ENCODE measurements at places on chromosomes 7 and 10. TPM values are rescaled to one million over a fixed set of nuclear protein-coding genes. Genes with fewer than 3 reads are reported as not detected.

ZKSCAN1 gene
- 24.3 TPM for polyA plus RNA-seq

- H3K4me3 ChIP-seq, result no peak overlapping the region
- H3K27me3 ChIP-seq, result no peaks in the 10 kb centered on the region
- no peaks in the 10 kb centered on the region for H3K36me3 ChIP-seq
- H3K27ac ChIP-seq, result no peak overlapping the region
- no peak for DNase-seq
Observed at GRCh38 chr7:81236560-81236959, 317.7 kb upstream of the SEMA3C start.

- no peak overlapping the region for H3K4me3 ChIP-seq
- no peak for DNase-seq
- H3K27ac ChIP-seq, result no peak overlapping the region
- H3K36me3 ChIP-seq, result no peaks in the 10 kb centered on the region
- no peaks in the 10 kb centered on the region for H3K27me3 ChIP-seq
Observed at GRCh38 chr10:124898471-124898870, 43.5 kb upstream of the ZRANB1 start.

PPP1R9A gene
- not detected for polyA plus RNA-seq

GRCh38 chr10:106947643-106948042 is 216.9 kb downstream of the SORCS1 start:
- no peak overlapping the region for H3K4me3 ChIP-seq
- peaks cover 3% of the 10 kb centered on the region for H3K4me1 ChIP-seq
- H3K27ac ChIP-seq, result no peak overlapping the region
- H3K36me3 ChIP-seq, result no peaks in the 10 kb centered on the region
- no peaks in the 10 kb centered on the region for H3K27me3 ChIP-seq

GRCh38 chr7:32594965-32595490 is 99.7 kb downstream of the AVL9 start:
- no peaks in the 10 kb centered on the region for H3K4me1 ChIP-seq
- no peak overlapping the region for H3K4me3 ChIP-seq
- DNase-seq, result no peak
- no peaks in the 10 kb centered on the region for H3K36me3 ChIP-seq

- H3K27ac ChIP-seq, result no peak overlapping the region
- H3K27me3 ChIP-seq, result no peaks in the 10 kb centered on the region
- H3K4me3 ChIP-seq, result no peak overlapping the region
- no peaks in the 10 kb centered on the region for H3K36me3 ChIP-seq
- DNase-seq, result no peak
Observed at GRCh38 chr10:97153270-97153850, 32.4 kb downstream of the SLIT1 start.

- no peaks in the 10 kb centered on the region for H3K36me3 ChIP-seq
- H3K27me3 ChIP-seq, result no peaks in the 10 kb centered on the region
- H3K4me1 ChIP-seq, result no peaks in the 10 kb centered on the region
- no peak overlapping the region for H3K27ac ChIP-seq
Observed at GRCh38 chr10:84783386-84783785, 455.0 kb downstream of the CCSER2 start.

DNA sequence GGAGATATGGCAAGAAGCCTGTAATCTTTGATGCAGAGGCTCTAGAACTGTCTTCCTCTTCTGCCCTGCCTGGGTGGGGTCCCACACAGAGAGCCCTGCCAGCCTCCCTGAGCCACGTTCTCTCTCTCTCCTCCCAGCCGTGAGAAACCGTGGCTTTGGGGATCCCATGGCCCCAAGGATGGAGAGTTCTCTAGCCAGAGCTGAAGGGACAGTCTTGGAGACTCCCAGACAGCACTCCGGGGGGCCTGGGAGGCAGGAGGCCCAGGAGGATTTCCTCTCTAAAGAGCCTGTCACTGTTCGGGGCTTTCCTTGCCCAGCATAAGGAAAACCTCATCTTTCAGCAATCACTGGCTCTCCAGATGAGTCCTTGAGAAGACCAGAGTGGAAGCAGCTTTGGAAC is 227.1 kb downstream of the ARHGAP12 start:
- H3K4me3 ChIP-seq, result no peak overlapping the region
- DNase-seq, result peak; percentile 29
- peaks cover 79% of the 10 kb centered on the region for H3K4me1 ChIP-seq
- peak overlapping the region; percentile 88 for H3K27ac ChIP-seq
- H3K36me3 ChIP-seq, result no peaks in the 10 kb centered on the region

DNA sequence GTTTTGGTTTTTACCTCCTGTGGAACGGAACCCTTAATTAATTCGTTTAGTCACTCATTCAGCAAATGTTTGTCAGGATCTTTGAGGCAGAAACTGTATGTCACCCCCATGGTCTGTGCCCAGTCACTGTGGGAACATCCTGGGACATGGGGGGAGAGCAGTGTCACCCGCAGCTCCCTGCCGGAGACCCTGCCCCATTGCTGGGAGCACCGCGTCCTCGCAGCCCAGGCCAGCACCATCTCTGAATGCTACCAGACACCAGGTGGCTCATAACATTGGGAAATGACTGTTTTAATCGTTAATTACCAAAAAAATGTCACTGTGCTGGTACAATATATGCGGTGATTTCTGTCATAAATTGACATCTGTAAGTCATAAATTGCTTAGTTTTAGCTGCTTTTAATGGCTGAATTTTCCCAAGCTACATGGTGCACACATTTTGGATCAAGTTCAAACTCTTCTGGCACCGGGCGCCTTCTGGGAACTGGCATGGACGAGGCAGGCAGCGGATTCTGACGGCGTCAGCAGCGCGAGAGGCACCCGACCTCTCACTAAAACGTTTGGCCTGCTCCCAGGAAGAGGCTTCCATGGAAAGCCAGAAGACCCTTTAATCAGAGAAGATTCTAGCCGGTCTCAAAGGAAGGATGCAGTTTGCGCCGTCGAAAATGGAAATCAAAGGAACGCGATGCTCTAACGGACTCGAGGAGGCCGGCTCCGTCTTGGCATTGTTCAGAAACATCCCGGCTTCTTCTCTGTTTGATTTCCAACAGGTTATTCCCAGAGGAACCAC is 184.2 kb downstream of the ADARB2 start:
- no peak overlapping the region for H3K27ac ChIP-seq
- DNase-seq, result no peak
- no peaks in the 10 kb centered on the region for H3K36me3 ChIP-seq
- no peaks in the 10 kb centered on the region for H3K4me1 ChIP-seq
- no peak overlapping the region for H3K4me3 ChIP-seq
- H3K27me3 ChIP-seq, result no peaks in the 10 kb centered on the region

GRCh38 chr7:108086546-108086945 is 43.6 kb downstream of the LAMB4 start:
- H3K4me1 ChIP-seq, result no peaks in the 10 kb centered on the region
- no peak overlapping the region for H3K4me3 ChIP-seq
- DNase-seq, result no peak
- no peaks in the 10 kb centered on the region for H3K36me3 ChIP-seq
- H3K27ac ChIP-seq, result no peak overlapping the region
- H3K27me3 ChIP-seq, result no peaks in the 10 kb centered on the region

PKD2L1 gene
- 1.5 TPM for polyA plus RNA-seq

DNA sequence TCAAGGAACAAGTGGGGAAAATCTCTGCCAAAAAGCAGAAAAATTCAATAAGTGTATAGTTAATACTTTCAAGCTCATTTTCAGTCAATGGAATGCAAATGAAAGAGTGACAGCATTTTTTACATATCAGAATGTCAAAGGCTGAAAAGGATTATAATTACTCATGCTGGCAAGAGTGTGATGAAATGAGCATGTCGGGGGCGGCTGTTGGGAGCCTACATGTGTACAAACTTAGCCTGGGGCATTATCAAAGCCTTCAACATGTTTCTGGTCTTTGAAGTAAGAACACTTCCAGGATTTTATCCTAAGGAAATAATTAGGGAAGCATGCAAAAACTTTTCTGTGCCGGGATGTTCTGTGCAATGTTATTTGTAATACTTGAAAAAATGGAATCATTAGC is 221.7 kb upstream of the LYZL1 start:
- H3K4me3 ChIP-seq, result no peak overlapping the region
- no peaks in the 10 kb centered on the region for H3K27me3 ChIP-seq
- H3K27ac ChIP-seq, result no peak overlapping the region
- H3K4me1 ChIP-seq, result no peaks in the 10 kb centered on the region
- DNase-seq, result no peak

- DNase-seq, result no peak
- H3K4me1 ChIP-seq, result no peaks in the 10 kb centered on the region
- no peak overlapping the region for H3K27ac ChIP-seq
- no peaks in the 10 kb centered on the region for H3K36me3 ChIP-seq
- H3K27me3 ChIP-seq, result no peaks in the 10 kb centered on the region
- H3K4me3 ChIP-seq, result no peak overlapping the region
Observed at GRCh38 chr7:117685795-117686194, 187.4 kb downstream of the CTTNBP2 start.

GRCh38 chr10:34231441-34232180 is 583.5 kb downstream of the PARD3 start:
- DNase-seq, result no peak
- no peak overlapping the region for H3K27ac ChIP-seq
- no peaks in the 10 kb centered on the region for H3K27me3 ChIP-seq
- H3K36me3 ChIP-seq, result no peaks in the 10 kb centered on the region
- no peaks in the 10 kb centered on the region for H3K4me1 ChIP-seq

DNA sequence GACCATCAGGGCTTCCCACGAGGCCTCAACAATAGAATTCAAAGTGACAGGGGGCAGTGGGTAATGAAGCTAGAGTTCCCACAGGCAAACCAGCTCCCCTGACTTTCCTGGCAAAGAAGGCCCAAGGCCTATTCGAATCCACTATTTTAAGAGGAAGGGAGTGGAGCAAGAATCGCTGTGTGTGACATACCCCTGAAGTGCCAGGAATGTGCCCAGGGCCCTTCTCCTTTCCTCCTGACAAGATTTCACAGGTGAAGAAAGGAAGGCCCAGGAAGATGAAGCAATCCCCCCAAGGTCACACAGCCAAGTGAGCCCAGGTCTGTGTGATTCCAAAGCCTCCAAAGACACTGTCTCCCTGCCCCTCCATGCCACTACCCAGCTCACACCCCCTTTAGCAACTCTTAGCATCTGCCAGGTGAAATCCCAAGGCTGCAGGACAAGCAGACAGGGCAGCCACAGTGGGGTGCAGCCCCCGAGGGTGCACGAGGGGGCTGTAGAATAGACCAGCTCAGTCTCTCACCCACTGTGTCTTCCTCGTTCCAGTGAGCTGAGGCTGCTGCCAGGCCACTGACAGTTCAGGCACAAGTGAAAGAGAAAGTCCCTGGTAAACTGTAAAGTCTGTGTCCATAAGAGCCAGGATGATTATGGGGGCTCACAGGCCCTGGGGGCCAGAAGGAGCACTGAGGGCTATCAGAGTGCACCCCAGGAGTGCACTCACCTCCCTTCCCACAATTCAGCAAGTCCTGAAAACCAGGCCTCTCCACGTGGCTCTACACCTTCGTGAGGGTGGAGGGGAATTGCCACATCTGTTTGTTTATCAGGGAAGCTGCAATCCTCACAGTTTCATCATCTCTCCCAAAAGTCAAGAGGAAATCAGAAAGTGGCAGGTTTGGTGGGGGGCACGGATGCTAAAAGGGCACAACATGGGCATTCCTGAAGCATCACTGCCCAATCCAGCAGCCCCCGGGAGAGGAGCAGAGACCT is 70.8 kb upstream of the ZMIZ1 start:
- no peak overlapping the region for H3K4me3 ChIP-seq
- H3K27me3 ChIP-seq, result no peaks in the 10 kb centered on the region
- DNase-seq, result peak; percentile 11
- H3K4me1 ChIP-seq, result peaks cover 8% of the 10 kb centered on the region

DNA sequence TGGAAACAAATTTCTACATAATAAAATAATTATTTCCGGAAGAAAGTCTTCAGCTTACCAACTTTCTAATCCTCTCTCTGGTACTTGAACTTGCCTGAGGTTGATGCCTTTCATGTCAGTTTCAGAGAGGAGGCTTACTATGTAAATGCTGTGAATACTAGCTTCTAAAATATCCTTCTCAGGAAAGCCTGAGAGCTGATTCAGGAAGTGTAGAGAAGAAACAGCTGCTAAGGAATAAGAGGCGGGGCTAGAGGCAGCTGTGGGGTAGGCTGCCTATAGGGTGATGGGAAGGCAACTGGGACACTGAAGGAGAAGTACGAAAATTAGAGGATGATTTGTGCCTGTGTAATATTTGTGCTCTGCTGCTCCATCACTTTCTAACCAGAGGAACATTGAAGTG is 69.3 kb downstream of the AVL9 start:
- no peaks in the 10 kb centered on the region for H3K4me1 ChIP-seq
- no peaks in the 10 kb centered on the region for H3K27me3 ChIP-seq
- peaks cover 43% of the 10 kb centered on the region for H3K36me3 ChIP-seq
- H3K4me3 ChIP-seq, result no peak overlapping the region
- no peak for DNase-seq

CAV2 gene
- not detected for polyA plus RNA-seq

DNA sequence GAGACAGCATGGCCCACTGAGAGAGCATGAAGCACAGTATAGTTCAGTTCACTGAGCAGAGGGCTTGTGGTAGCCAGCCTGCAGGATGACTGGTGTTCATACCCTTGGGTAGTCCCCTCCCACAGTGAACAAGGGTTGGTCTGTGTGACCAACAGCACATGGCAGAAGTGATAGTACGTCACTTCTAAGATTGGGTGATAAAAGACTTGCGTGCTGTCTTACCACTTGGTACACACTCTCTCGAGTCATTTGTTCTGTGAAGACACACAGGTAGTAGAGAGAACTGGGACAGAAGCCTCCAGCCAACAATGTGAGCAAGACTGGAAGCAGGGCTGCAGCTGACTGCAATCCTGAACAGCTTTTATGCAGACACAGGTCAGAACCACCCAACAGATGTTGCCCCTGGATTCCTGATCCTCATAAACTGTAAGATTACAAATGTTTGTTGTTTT is 14.6 kb downstream of the EPC1 start:
- H3K4me3 ChIP-seq, result no peak overlapping the region
- peaks cover 33% of the 10 kb centered on the region for H3K4me1 ChIP-seq
- peak; percentile 37 for DNase-seq

DNA sequence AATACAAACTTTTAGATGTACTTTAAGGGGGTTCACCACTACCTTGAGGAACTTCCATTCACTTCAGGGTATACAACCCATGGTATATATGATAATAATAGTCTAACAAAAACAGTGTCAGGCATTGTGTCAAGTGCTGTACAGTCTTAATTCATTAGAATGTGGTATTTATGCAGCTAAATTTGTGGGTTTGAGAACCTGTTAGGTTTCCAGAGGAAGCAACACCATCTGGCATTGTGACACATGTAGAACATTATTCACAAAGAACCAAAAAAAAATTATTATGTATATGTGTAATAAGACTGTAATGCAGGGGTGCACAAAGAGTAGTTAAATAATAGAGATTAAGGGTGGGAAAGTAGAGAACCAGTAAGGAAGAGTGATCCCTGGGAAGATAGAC is 26.3 kb downstream of the TMEM60 start:
- no peaks in the 10 kb centered on the region for H3K4me1 ChIP-seq
- no peak overlapping the region for H3K27ac ChIP-seq
- H3K4me3 ChIP-seq, result no peak overlapping the region
- no peak for DNase-seq

SPDYE6 gene
- 0.12 TPM for polyA plus RNA-seq

ADAM12 gene
- 0.01 TPM for polyA plus RNA-seq

NUTM2E gene
- not detected for polyA plus RNA-seq

All from CD14-positive monocyte (primary cell).